ENCODE measurements at places on chromosomes 11 and 22. TPM values are rescaled to one million over a fixed set of nuclear protein-coding genes. Genes with fewer than 3 reads are reported as not detected.

GRCh38 chr11:66651016-66651415 is 12.5 kb downstream of the RBM4 start:
- no peak for DNase-seq

NFRKB gene
- 24.5 TPM for total RNA-seq

DNA sequence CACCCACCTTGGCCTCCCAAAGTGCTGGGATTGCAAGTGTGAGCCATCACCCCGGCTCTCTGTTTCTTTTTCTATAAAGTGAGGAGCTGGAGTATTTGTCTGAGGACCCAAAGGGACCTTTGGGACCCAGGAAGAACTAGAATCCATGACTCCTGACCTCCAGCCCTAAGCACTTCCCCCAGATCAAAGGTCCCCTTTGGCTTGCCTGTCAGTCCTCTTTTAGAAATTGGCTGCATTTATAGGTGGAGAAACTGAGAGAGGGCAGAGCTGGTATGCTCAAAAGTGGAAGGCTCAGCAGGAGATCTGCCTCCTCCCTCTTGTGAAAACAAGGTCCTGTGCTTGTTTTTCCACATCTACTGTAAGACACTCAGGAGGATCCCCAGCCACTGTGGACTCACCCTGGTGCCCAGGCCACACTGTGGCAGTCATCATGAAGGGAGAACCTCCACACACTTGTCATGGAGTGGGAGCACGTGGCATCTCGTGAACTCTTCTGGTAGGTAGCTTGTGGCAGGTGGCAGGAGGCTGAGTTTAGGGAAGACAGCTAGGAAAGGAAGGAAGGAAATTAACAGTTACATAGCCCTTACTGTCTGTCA is 12.4 kb upstream of the PLEKHA7 start:
- DNase-seq = no peak

GRCh38 chr11:85698195-85698594 is 12.2 kb upstream of the CCDC89 start:
- DNase-seq = no peak

DNA sequence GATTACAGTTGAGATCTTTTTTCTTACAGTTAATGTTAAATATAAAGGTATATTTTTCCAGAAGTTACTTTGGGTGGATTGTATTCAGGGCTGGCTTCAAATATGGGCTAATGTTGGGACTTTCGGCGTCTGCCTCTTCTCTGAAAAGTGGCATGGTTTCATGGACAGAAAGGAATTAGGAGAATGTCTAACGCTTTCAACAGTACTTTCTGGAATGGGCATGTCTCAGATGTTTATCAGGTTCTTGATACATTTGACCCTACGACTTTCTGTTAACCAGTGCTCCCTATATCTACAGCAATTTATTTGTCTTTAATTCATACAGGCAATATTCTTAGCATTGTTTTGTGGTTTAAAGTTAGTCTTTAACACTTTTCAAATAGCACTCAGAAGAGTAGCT is 33.7 kb downstream of the ZC3H12C start:
- no peak for DNase-seq

DNA sequence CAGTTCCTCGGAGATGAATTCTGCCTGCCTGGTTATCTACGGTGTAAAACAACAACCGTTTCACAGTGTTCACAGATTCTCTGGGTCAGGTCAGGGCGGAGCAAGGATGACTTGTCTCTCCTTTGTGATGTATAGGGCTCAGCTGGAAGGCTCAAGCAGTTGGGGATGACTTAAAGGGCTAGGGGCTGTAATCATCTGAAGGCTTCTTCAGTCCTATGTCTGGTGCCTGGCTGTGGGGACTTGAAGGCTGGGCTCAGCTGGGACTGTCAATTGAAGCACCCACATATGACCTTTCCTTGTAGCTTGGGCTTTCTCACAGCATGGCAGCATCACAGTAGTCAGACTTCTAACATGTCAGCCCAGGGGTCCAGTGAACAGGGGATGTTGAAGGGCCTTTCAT is 29.3 kb downstream of the EIF3F start:
- DNase-seq = no peak

MS4A7 gene
- 222 TPM for total RNA-seq

ARHGEF12 gene
- 80.0 TPM for total RNA-seq

- DNase-seq = no peak
These were observed 50.2 kb upstream of the TP53I11 start for GRCh38 chr11:45000918-45001317.

- DNase-seq = no peak
These were observed 66.7 kb upstream of the CAPRIN1 start for GRCh38 chr11:33984682-33985389.

CCDC73 gene
- total RNA-seq = not detected

- DNase-seq = no peak
These were observed 19.3 kb downstream of the ZC3H12C start for GRCh38 chr11:110112457-110112856.

GRCh38 chr11:65309006-65309405 is 5.7 kb upstream of the CDC42EP2 start:
- no peak for DNase-seq

GRCh38 chr11:15613789-15614188 is 499.1 kb downstream of the INSC start:
- DNase-seq = no peak

- DNase-seq = no peak
These were observed 249.0 kb upstream of the CNTN5 start for GRCh38 chr11:98771791-98772190.

DNA sequence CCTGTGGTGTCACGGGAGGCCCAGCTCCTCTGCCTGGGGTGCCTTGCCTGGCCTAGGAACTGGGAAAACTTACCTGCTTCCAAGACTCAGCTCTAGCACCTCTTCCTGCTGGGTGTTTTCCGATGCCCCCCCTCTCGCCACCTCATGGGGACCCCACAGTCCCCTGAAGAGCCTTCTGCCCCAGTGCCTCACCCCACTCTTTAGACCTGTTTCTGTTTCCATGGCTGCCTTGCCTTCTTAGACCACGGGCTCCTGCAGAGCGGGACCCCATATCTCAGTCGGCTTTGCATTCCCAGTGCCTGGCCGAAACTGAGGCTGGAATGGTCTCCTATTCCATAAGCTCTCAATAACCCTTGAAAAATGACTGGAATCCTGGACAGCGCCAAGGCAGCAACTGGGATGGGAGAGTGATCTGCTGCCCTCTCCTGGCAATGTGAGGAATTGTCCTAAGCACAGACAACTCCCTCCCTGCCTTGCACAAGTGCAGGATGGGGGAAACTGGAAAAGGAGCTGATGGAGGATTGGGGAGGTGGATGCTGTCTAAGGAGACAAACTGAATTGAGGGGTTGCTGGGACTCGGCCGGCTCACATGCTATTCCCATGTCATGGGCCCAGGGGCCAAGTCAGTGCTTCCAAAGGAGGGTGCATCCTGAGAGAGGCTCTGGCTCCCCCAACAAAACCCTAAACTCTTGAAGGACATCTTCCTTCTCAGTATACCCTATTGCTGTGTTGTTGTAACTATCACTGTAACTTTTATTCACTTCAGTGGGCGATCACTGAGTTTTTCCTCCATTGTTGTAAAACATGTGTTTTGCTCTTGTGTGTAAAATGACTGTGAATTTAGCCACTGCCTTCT is 26.6 kb upstream of the IL17RA start:
- DNase-seq = peak; percentile 39

GRCh38 chr11:78040691-78041379 is 17.8 kb upstream of the KCTD14 start:
- DNase-seq = no peak

DNA sequence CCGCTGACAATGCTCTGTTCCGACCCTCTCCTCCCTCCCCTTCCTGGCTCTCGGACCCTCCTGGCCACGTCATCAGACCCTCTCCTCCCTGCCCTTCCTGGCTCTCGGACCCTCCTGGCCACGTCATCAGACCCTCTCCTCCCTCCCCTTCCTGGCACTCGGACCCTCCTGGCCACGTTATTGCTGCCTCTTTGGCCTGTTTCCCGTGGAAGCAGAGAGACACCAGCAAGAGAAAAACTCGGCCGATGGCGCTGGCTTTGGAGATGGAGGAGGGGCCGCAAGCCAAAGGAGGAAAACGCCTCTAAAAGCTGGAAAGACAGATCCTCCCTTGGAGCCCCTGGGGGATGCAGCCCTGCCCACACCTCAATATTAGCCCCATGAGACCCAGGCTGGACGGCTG is 463.3 kb downstream of the BRD1 start:
- DNase-seq = no peak

SCARF2 gene
- total RNA-seq = 9.4 TPM
